Fibroblast of the aortic adventitia (primary cell): ENCODE measurements at places on chromosomes 11 and 22. TPM values are rescaled to one million over a fixed set of nuclear protein-coding genes. Genes with fewer than 3 reads are reported as not detected.

DNA sequence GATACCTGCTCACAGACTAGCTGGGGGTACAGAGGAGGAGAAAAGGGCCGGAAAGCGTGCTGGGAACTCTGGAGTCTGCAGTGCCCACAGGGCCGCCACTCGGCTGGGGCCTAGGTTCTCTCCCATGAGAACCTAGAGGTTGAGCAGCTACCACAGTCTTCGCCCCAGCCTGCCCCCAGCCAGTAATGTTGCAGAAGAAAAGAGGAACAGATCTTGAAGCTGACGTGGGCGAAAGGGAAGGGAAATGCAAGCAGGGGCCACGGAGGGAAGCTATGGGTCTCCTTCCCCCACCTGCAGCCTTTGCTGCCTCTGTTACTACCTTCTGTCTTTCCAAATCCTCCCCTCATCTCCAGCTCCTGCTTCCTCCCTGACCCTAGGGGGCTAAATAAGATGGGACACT lies 28.8 kb upstream of the P2RY2 start:
- no peak for DNase-seq

- DNase-seq = no peak
These were observed 67.1 kb downstream of the CD82 start for GRCh38 chr11:44632466-44633123.

- peak; percentile 57 for DNase-seq
These were observed 55.5 kb downstream of the DGCR2 start for GRCh38 chr22:19066531-19067271.

DNA sequence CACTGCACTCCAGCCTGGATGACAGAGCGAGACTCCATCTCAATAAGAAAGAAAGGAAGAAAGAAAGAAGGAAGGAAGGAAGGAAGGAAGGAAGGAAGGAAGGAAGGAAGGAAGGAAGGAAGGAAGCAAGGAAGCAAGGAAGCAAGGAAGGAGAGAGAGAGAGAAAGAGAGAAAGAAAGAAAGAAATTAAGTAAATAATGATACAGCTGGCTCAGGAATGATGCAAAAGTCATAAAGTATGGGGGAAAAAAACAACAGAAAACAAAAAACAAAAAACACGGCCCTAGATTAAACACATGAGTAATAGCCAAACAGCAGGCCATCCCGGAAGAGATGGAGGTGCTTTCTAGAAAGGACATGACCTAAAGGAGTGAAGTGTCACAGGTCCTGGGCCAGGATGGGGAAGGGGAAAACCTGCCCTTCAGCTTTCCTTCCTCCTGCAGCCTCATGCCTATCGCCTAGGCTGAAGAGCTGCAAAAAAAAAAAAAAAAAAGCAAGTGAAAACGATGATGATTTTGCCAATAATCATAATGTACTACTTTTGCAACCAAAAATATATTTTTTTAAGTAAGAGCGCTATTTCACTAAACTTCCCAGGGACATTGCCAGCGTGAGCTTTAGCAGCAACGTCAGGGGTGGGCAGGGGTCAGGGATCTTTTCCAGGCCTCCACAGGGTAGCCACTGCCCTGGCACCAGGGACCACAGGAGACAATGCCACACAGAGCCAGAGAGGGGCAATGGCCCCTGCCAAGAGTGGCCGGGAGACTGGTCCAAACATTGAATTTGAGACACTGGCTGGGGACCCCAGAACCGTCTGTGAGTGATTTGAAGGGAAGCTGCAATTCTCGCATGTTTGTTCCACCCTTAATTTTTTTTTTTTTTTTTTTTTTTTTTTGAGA lies 28.2 kb upstream of the TMPRSS4 start:
- DNase-seq = no peak

- DNase-seq = peak; percentile 90
These were observed at the start of gene ADAMTS15 for GRCh38 chr11:130448416-130449309. Gene ADAMTS15, plus strand, starts transcription at chr11:130448645. Its CDS starts 329 bp downstream, at chr11:130448974.

GRCh38 chr22:19499880-19500242 lies 20.1 kb downstream of the CDC45 start:
- no peak for DNase-seq

- DNase-seq = no peak
These were observed 409 bp downstream of the SMC1B start for GRCh38 chr22:45413013-45413367.

GRCh38 chr11:95716266-95716665 lies 73.3 kb downstream of the FAM76B start:
- peak; percentile 43 for DNase-seq

DNA sequence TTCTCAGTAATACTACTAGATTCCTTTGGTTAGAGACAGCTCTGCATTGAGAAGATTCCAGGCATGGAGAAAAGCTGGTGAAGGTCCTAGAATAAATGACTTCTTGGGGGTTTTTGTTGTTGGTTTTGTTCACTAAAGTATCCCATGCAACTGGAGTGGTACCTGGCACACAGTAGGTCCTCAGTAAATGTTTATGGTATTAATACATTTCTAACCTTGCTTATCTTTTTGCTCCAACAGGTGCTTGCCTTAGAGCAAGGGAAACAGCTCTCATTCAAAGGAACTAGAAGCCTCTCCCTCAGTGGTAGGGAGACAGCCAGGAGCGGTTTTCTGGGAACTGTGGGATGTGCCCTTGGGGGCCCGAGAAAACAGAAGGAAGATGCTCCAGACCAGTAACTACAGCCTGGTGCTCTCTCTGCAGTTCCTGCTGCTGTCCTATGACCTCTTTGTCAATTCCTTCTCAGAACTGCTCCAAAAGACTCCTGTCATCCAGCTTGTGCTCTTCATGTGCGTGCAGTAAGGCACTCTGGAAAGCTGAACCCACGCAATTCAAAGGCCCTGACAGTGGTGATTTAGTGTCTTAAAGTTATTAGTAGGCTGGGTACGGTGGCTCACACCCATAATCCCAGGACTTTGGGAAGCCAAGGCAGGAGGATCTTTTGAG lies 2.0 kb downstream of the TMEM138 start:
- DNase-seq = no peak

DNA sequence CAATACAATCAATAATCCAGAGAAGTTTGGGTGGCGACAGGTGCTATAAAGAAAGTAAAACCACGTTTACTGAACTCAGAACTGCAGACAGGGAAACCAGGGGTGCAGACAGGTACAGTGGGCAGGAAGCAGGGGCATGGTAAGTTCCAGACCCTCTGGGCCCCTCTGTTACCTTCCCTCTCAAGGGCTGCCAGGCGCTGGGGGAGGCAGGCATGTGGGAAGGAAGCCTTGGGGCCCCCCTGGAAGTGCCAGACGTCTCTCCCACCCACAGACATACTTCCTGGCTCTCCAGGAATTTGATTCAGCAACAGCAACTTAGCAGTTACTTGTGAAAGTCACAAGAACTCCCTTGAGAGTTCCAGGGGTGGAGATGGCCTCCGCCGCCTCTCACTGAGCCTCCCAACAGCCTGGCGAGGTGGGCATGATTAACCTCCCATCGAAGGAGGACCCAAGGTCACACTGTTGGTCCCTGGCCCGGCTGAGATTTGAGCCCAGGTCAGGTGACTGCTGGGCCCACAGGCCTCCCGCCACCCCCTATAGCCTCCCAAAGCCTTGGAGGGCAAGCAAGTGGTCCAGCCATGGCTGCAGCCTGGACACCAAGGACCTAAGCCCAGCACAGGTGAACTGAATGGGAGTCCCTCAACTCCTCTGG lies 14.1 kb upstream of the TSKU start:
- DNase-seq = no peak

- peak; percentile 3 for DNase-seq
These were observed 1248.0 kb upstream of the CNTN5 start for GRCh38 chr11:97772705-97773104.

DNA sequence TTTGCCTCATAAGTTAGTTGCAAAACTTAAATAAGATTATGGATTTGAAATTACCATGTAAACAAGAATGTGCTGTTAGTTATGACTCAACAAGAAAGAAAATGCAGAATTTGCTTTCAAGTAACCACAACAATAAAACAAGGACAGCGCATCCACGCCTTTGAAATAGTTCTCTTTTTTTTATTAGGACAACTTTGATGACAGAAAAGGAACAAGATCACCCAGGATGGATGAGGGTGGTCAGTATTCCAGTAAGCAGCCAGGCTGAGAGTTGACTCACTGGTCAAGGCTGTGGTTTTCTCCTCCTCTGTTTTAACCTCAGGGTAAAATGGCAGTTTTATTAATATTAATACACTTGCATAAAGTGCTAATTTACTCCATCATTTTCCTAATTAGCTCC lies 544.4 kb downstream of the OPCML start:
- no peak for DNase-seq

DNA sequence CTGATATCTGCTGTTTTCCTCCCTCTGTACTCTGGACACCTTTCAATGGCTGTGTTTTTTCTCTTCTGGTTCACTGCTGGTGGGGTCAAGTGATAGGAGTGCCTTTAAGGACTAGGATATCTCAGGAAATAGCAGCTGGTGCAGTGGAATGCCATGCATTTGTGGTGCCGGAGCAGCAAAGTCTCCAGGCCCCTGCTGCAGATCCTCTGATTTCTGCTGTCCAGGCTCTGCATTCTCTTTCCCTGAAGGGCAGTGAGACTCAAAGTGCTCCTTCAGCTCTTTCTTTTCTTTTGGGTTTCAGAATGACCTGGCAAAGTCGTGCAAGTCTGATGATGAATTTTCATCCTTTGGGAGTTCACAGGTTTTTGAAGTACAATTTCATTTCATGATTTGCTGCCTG lies 774.3 kb downstream of the FAM181B start:
- no peak for DNase-seq

DNA sequence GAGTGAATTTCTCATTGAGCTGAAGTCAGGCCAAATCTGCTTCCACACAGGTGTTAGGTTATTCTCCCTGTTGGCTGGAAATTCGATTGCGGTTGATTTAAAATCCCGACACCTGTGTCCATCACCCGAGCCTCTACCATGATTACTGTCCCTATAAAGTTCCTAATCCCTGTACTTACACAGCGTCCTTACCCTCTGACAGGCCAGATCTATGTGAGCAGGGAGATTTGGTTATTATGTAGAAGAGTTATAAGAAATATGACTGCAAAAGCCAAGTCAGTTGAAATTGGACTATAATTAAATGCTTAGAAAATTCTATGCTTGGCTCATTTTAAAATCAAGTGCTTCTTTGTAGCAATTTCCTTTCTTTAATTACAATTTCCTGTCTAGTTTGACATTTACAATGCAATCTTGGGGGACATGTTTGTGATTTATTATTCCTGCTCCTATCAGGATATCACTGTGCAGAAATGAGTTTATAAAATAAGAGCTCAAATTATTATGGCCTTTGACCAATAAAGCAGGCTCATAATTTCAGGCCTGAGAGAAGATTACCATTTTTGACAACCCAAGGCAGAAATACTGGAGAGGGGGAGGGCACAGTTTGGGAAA lies 32.5 kb upstream of the LMO1 start:
- DNase-seq = no peak

DNA sequence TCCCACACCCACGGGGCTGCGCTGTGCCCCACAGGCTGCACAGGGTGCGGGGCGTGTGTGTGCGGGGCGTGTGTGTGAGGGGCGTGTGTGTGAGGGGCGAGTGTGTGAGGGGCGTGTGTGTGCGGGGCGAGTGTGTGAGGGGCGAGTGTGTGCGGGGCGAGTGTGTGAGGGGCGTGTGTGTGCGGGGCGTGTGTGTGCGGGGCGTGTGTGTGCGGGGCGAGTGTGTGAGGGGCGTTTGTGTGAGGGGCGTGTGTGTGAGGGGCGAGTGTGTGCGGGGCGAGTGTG lies 86.7 kb downstream of the WNT7B start:
- DNase-seq = no peak

GRCh38 chr11:76239483-76240160 lies 33.3 kb upstream of the WNT11 start:
- no peak for DNase-seq

GRCh38 chr22:21702700-21703683 lies 32.6 kb downstream of the YPEL1 start:
- no peak for DNase-seq

DNA sequence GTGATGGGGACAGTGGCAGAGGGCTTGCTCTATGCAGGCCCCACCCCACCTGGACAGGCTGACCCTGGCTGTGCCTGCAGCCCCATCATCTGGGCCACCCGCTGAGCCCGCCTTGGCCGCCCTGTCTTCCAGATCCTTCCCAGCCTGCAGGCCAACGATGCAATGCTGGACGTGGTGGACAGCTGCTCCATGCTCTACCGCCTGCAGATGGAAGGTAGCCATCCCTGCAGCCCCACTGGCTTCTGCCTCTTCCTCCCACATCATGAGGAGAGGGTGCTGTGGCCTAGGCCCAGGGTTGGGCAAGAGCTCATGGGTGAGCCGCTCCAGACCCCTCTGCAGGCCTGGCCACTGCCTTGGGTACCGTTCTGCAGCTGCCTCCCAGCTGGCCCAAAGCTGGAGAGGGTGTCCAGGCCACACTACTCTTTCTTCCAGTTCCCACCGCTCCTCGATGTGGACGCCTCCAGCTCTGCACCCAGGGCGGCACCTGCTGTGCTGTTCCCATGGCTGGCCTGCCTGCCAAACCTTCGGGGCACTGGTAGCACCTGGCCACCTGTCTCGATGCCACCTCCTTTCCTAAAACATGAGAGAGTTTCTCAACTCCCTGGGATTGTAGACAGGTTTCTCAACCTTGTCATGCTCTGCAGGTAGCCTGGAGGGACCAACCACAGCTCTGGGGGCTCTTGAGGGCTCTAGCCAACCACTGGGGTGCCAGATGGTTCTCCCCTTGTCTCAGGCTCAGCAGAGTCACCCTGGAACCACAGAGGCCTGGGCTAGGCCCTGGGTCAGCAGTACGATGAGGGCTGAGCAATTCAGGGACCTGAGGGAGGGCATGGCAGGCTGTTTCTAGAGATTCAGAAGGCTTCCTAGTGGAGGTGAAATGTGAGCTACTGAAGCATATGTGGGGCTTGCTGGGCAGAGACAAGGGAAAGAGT lies 9.5 kb upstream of the GTSE1 start:
- no peak for DNase-seq

- DNase-seq = no peak
These were observed at the start of gene INPPL1 for GRCh38 chr11:72224564-72225410. Gene INPPL1, plus strand, starts transcription at chr11:72224767. Its CDS starts 218 bp downstream, at chr11:72224985.

GRCh38 chr11:980438-981357 lies 55.0 kb downstream of the AP2A2 start:
- DNase-seq = peak; percentile 46

DNA sequence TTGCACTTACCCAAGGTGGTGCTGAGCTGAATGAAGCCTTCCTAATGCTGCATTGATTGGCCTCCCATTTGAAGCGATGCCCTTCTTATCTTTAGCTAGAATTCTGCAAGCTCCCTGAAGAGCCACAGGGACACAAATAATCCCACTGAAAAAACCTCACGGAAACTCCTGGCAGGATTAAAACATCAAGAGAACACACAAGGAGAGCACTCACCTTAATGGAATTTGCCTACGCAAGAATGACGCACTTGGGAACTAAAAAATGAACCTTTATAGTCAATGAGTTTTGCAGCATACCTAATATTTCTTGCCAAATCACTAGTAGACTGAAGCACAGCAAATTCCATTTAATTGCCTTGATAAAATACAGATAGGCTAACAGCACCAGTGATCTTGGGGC lies 232.8 kb upstream of the UBASH3B start:
- DNase-seq = peak; percentile 22

GRCh38 chr22:28597665-28598064 lies 82.0 kb downstream of the TTC28 start:
- no peak for DNase-seq

The SLC43A1 gene
- total RNA-seq = 11.4 and 15.3 TPM in 2 replicates

The KDM4E gene
- not detected in 2 replicates for total RNA-seq

The CSNK2A3 gene
- total RNA-seq = 1.6 and 4.7 TPM in 2 replicates

The SYT9 gene
- total RNA-seq = 0.09 TPM in 1 of 2 replicates, not detected in the other

The SYT12 gene
- total RNA-seq = 0.09 TPM in 1 of 2 replicates, not detected in the other

The CNTF gene
- total RNA-seq = 0.82 and 1.9 TPM in 2 replicates

The ANGPTL5 gene
- 0.09 and 0.90 TPM in 2 replicates for total RNA-seq

The MUC5AC gene
- total RNA-seq = under 0.01 TPM in 1 of 2 replicates, not detected in the other

The LRRC74B gene
- not detected in 2 replicates for total RNA-seq

The C11orf86 gene
- total RNA-seq = not detected in 2 replicates

The KCNJ4 gene
- not detected in 2 replicates for total RNA-seq

The CARD10 gene
- 5.8 and 13.1 TPM in 2 replicates for total RNA-seq
